Stimulated activated CD8-positive, alpha-beta memory T cell treated with anti-CD3 and anti-CD28 coated beads, Interleukin-15, amount 100 ng/mL, for 24 hours (primary cell): ENCODE measurements at places on chromosomes 12 and 14.

- DNase-seq: no peak
These were observed 31.7 kb upstream of the DYNC1H1 start for GRCh38 chr14:101932673-101933072.

DNA sequence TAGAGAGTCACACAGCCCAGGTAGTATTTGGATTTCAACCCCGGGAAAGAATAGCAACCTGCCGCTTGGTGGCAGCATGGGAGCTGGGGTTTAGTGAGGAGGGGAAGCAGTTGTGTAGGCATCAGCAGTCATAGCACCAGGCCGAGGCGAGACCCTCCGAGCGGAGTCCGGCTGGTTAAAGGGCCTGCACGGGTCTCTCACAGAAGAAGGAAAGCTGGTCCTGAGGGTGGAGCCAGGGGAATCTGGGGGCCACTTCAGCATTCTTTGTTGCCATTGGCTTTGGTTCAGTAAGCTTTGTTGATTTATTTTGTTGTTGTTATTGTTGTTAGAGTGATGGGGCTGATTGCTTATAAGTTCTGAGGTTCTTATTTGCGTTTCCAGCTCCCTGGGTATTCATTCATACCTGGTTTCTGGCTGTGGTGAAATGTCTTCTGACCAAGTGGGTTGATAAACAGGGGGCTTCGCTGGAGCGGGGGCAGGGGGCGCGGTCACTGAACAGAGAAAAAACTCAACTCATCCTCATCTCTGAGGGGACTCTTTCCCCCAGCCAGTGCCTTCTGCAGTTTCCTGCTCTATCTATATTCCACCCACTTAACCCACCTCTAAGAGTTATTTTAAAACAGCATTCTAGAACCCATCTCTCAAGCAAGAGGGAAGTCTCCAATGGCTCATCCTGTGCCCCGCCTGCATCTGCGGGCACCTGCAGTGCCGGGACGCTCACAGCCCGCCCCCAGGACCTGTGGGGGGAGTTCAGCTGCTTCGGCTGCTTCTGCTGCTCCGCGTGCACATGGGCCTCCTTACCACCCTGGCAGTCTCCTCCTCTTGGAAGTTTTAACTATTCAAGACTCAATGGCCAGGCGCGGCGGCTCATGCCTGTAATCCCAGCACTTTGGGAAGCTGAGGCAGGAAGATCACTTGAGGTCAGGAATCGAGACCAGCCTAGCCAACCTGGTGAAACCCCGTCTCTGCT lies 11.6 kb downstream of the CKB start:
- DNase-seq: no peak

DNA sequence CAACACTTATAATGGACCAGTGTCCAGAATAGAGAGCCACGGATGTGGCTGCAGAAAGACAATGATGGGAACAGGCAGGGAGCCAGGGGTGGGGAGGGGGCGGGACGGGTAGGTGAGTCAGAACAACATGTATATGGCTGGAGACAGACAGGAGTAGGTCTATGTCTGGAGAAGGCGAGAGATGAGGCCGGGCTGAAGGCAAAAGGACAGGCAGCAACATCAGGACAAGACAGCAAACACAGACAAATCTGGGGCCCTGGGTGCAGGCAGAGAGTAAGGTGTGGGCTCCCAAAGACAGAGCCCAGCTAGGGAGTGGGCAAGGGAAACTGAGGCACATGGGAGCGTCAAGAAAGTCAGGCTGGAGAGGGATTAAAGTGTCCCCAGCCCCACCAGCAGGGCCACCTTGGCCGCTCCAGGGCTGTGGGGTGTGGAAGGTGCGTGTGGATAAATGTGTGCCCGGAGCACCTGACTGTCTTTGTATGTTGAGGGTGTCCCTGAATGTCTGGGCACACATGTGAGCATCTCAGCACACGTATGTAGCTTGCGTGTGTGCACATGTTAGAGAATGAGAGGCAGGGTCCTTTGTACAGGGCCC lies 44.1 kb downstream of the FAM222A start:
- DNase-seq: no peak

DNA sequence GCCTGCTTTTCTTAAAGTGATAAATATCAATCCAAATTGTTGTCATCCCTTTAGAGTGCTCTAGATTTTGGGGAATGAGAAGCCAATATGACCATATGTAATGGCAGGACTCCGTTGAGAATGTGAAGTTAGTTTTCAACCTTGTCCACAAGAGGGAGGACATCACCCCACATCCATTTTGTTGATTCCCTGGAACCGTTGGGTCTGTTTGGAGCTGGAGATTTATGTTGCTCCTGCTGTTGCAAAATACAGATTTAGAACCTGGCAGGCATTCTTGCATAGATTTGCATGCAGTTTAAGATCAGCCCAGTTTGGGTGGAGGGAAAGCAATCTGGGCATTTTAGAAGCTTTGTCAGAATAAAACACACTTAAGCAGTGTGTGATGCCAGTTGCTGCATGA lies 620.1 kb downstream of the NRXN3 start:
- no peak for DNase-seq

GRCh38 chr14:51394384-51394783 lies 154.3 kb downstream of the TMX1 start:
- no peak for DNase-seq

DNA sequence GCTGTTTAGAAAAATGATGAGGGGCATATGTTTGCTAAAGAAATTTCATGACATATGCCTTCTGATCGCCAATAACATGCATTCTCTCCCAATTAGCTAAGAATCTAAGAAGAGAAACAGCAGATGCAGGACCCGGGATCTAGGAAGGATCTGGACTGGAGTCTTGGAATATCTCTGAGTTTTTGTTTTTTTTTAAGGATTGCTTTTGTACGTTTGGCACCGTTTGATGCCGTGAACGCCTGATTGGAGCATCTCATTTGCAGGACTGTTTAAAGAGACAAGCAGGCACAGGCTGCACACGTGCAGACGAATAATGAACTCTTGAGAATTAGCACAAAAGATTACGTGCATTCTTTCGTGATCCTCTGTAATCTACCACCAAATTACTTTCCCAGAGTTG lies 13.6 kb downstream of the EML1 start:
- DNase-seq: no peak

DNA sequence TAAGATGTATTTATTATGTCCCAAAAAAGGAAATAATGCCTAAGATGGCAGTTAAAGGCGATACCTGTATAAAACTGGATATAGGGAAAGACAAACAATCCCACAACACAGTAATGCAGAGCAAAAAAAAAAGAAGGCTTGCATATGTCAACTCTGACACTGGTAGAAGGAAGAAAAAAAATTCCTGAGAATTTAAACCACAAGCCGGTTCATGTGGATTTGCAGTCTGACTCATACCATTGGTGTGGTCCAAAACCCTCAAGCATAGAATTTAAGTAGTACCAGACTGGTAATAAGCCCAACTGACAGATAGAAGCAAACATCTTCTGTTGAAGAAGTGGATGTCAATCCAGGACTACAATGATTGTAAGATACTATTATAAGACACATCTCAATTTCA lies 7.2 kb downstream of the DNAI7 start:
- no peak for DNase-seq

- DNase-seq: peak; percentile 12
These were observed 103.9 kb upstream of the MYL2 start for GRCh38 chr12:111024205-111024801.
